Left colon (tissue), 2 donors: ENCODE measurements at places on chromosomes 6 and 20.

GRCh38 chr6:71287038-71287437, 1.6 kb upstream of the OGFRL1 start:
- peak; percentile 18 for DNase-seq

- DNase-seq = no peak
These were observed 98.4 kb downstream of the SESN1 start for GRCh38 chr6:108996208-108996607.

GRCh38 chr20:59935457-59936185, 2.2 kb upstream of the SYCP2 start:
- no peak for DNase-seq

- no peak for DNase-seq
These were observed 159.8 kb upstream of the PRDM1 start for GRCh38 chr6:105926318-105926717.

DNA sequence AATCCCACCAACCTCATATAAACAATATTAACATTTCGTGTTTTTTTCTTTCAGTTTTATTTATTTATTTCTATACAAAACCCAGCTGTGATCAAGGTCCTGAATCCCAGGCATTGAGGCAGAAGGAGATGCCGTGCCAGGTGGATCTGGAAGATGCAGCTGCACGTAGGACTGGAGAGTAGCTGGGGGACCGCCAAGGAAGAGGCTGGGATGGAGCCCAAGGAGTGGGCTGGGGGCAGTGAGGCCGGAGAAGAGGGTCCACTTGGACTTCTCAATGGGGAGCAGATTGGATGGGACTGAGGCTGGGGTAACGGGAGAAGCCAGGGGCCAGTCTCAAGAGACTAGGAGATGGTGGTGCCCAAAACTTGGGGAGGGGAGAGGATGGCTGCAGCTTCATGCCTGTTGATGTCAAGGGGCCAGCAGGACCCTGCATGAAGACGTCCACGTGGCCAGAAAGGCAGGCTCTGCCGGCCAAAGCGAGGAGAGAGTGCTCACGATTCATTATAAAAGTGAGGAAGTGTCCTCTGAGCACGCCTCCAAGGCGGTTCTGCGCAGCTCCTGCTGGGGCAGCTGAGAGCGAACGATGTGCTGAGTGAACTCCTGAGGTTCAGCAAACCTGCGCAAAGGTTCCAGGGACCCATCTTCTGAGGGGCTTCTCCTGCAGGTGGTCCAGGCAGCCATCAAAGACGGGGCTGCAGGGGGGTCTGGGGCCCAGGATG, 110.3 kb downstream of the BMP7 start:
- no peak for DNase-seq

DNA sequence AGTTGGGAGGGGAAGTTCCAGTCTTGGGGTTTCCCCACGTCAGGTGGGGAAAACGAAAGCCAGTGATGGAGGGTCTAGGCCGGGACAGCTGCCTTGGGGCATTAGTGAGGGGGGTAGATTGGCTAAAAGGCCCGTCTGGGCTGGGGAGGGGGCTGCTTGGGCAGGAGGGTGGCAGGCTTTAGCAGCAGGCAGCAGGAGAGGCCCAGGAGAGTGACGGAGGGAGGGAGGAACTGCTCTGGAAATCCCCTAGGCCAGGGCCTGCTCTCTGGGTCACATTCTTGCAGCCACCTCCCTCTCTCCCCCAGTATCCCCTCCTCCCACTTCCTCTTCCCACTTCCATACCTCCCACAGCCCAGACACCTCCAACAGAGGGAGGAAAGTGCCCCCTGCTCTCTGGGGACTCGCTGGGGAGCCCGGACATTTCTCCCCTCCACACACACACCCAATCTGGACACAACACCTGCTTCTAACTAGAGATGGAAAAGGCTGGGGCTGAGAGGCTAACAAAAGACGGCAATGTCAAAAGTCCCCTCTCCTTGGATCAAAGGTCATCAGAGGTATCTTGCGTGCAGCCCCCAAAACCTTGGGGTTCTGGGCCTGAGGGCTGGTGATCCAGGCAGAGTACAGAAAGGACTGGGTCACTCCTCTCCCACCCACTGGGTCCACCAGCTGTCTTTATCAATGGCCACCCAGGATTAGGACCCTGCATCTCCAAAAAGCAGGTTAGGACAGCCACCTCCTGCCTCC, 1.8 kb downstream of the NFKBIE start:
- DNase-seq = no peak

- DNase-seq = no peak
These were observed 35.7 kb upstream of the VEGFA start for GRCh38 chr6:43734294-43734665.

DNA sequence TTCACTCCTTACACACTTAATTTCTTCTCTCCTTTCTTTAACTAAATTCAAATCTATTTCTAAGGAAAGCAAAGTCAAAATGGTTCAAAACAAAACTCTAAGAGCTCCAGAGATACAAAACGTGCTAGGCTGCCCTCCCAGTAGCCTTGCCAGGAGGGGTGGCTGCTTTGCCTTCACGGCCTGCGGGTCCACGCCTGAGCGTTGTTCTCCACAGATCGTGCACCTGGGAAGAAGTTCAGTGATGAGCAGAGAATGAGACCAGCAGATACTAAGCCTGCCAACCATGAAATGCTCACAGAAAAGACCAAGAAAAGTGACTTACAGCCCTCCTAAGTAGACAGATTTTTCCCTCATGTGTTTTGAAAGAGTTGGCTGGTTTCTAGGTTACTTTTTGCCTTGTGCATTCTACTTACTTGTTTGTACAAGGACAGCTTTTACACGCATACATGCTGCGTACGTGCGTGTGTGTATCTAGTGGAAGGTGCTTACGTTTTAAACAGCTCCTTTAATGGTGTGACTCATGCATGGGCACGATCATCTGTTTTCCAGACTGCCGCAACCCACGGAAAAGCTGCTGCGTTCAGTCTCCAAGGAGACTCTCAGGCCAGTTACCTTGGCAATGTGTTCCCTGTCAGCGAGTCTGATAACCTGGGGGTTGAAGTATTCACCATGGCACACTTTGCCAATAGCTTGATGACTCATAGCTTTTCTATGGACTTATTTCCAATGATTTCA, 32.4 kb upstream of the PBOV1 start:
- no peak for DNase-seq

- no peak for DNase-seq
These were observed 129.3 kb downstream of the PFDN4 start for GRCh38 chr20:54337144-54337543.

GRCh38 chr6:24429146-24429545, 26.4 kb downstream of the MRS2 start:
- no peak for DNase-seq

DNA sequence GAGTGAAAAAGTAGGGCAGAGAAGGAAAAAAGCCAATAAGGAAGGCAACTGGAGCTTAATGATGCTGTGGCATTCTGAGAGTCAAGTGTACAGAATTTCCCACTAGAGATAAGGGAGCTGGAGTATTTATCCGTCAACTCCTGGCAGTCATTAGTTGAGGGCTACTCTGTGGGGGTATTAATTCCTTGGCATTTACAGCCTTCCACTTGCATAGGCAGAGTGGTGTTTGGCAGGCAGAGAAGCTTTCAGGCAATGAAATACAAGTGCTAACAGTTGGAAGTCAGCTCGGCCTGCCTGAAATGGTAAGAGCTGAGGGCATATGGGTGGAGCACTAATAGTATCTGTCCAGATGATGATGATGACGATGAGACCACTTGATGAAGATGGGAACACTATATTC, 207.3 kb upstream of the FLRT3 start:
- no peak for DNase-seq

- DNase-seq = peak; percentile 34
These were observed 49.2 kb downstream of the FRK start for GRCh38 chr6:116011520-116011919.

DNA sequence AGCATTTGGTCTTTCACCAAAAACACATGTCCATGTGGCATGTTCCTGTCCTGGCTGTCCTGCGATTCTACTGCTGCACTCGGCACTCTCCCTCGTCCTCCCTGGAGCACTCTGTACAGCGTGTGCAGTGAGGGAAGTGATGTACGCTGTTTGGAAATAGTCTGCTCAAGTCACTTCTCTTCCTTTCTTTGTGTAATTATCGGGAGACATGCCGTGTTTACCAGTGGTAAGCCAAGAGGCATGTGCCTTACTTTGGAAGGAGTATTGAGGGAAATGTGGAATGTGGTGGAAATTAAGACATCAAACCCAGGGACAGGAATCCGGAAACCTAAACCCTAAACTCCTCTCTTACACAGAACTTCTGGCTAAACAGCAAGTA, 268.5 kb upstream of the FOXQ1 start:
- DNase-seq = no peak
